Activated CD4-positive, alpha-beta T cell treated with anti-CD3 and anti-CD28 coated beads, Interleukin-2, amount 10 ng/mL, durations not matched to agents 7 days and 5 days (primary cell): ENCODE measurements at places on chromosomes 7 and 10.

- DNase-seq = no peak
Observed at GRCh38 chr7:31051598-31052486, at the start of gene ADCYAP1R1. ADCYAP1R1 (plus strand) TSS chr7:31052308; CDS start chr7:31063265, 10,957 bp downstream.

DNA sequence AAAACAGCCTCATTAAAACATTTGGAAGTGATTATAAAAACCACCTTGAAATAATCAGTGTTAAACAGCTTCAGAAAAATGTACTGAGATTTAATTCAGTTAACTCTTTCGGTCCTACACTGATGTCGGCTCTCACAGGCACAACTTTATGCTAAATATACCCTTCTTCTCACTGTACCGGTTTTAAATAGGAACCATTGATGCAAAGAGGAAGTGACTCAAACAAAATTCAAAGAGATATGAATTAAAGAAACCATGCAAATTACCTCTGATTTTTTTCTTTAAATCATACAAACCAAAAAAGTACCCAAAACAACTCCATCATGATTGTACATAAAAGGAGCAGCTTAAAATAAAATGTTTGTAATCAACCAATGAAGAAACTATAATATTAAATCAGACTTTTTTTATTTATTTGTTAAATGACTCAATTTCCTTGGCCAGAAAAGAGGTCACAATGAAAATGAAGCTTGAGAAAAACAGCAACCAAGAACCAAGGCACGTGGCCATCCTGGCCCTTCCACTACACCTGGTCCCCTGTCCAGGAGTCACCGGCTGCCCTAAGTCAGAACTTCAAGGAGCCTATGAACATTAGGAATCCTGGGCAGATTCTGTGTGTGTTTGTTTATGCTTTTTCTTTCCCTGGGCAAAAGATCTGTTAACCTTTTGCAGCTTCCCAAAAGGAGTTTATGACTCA, 73.0 kb upstream of the CABCOCO1 start:
- no peak for DNase-seq

- no peak for DNase-seq
Observed at GRCh38 chr7:158015403-158016179, 572.0 kb downstream of the PTPRN2 start.

DNA sequence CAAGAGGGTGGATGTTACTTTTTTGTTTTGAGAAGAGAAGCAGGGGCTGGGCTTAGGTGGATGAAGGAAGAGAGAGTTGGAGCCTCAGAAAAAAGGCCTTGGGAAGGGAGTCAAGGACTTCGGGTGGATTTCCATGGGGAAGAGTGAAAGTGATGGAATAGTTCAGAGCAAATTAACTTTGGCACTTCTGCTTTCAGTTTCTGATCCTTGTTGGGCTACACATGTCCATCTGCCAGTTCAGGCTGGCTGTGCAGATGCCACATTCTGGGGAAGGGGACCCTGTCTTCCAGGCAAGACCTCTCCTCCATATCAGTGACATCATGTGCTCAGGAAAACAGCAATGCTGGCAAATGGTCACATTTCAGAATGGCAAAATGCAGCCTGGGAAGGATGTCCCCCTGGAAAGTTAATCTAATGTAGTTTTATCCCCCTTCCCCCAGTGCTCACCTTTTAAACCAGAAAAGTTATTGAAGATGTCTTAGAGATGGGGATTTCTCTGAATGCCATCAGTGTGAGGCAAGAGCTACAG, 86.0 kb downstream of the WDFY4 start:
- no peak for DNase-seq

GRCh38 chr7:21137640-21138039, 290.2 kb upstream of the SP4 start:
- DNase-seq = no peak
